Activated T-helper 17 cell treated with anti-CD3 and anti-CD28 coated beads, Interleukin-2, amount 50 U/mL, for 72 hours (primary cell): ENCODE measurements at places on chromosomes 3 and 15. TPM values are rescaled to one million over a fixed set of nuclear protein-coding genes. Genes with fewer than 3 reads are reported as not detected.

GRCh38 chr3:59704292-59704691, 654.5 kb upstream of the CFAP20DC start:
- ATAC-seq, result no peak

GRCh38 chr15:34336231-34336990, 1.2 kb downstream of the SLC12A6 start:
- no peak for ATAC-seq

- no peak for ATAC-seq
These were observed 34.6 kb downstream of the HSPBAP1 start for GRCh38 chr3:122758877-122759560.

The SKOR1 gene
- total RNA-seq, result 0.13 TPM

The MELTF gene
- 9.7 TPM for total RNA-seq

The SLC35G2 gene
- total RNA-seq, result 3.4 TPM
